ENCODE measurements at places on chromosomes 1 and 21.

DNA sequence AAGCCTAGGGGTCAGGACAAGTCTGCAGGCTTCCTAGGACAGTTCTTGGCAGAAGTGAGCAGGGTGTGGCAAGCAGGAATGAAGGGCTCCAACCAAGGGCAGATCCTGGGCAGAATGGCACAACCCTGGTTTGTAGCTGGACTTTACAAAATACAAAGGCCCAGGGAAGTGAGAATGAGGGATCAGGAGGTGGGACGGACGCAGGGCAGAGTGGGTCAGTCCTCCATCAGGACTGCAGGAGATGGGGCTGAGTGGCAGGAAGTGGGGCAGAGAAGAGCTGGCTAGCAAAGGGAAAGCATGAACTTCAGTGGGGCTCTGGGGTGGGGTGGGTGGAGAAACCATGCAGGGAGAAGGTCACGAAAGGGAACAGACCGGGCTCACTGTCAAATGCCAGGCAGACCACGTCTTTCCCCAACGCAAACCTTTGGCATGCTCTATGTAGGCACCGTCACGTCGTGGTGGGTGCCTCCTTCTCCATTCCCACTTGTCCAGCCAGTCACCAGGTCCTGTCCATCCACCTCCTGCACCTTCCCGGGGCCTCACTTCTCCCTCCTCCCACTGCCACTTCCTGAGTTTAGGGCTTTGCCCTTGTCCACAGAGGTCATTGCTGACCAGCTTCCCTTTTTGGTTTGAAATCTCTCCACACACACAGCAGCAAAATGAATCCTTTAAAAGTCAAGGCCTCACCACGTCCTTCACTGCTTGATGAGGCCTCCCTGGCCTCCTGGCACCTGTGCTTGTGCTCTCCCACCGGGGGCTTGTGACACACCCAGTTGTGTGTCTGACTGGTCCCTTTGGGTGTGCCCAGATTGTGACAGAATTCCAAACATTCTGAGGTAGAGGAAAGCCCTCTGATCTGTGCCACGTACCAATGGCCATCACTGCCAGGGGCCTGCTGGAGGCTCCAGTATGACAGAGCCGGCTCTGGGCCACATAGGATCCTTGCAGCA lies 8.7 kb upstream of the CLDN19 start:
- no peak for DNase-seq

GRCh38 chr1:43507296-43508295 lies 23.1 kb upstream of the PTPRF start:
- no peak for DNase-seq

GRCh38 chr1:201283836-201284553 lies 689 bp downstream of the PKP1 start:
- no peak for DNase-seq

DNA sequence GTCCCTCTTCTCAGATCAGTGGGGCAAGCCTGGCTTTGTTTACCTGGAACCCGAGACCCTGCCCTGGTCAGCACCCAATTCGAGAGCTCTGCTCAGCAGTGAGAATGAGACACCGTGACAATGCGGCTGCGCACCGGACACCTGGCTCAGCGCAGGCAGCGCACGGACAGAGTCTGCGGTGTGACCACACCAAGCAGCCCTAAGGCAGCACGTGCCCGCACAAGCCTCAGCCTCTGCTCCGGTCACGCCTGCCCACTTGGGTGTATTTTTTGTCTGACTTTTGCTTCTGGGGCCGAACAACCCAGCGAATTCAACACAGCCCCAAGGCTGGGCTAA lies 4.7 kb downstream of the KRTAP10-8 start:
- DNase-seq = no peak

- DNase-seq = no peak
Measured at GRCh38 chr1:150863724-150864123, 12.7 kb downstream of the ARNT start.
